ENCODE measurements at places on chromosomes 12 and 14. TPM values are rescaled to one million over a fixed set of nuclear protein-coding genes. Genes with fewer than 3 reads are reported as not detected.

CCDC197 gene
- not detected for total RNA-seq

AKAP5 gene
- 0.35 TPM for total RNA-seq

PLBD1 gene
- total RNA-seq, result 4.6 TPM

TAS2R42 gene
- total RNA-seq, result not detected

MAP1LC3B2 gene
- 1.3 TPM for total RNA-seq

AQP2 gene
- not detected for total RNA-seq

TAS2R7 gene
- not detected for total RNA-seq

ASIC1 gene
- total RNA-seq, result 5.3 TPM

A2ML1 gene
- not detected for total RNA-seq

USP44 gene
- total RNA-seq, result 0.20 TPM

RIN3 gene
- total RNA-seq, result 21.1 TPM

ART4 gene
- not detected for total RNA-seq

DDN gene
- total RNA-seq, result 0.75 TPM

Data from A549 treated with Hydrocortisone at 1 μM for 4 hours (cell line).